ENCODE measurements at places on chromosomes 16 and 17.

GRCh38 chr16:53129281-53130158, 74.7 kb downstream of the CHD9 start:
- no peak for DNase-seq

GRCh38 chr17:199191-199604, 17.7 kb upstream of the DOC2B start:
- DNase-seq = no peak

DNA sequence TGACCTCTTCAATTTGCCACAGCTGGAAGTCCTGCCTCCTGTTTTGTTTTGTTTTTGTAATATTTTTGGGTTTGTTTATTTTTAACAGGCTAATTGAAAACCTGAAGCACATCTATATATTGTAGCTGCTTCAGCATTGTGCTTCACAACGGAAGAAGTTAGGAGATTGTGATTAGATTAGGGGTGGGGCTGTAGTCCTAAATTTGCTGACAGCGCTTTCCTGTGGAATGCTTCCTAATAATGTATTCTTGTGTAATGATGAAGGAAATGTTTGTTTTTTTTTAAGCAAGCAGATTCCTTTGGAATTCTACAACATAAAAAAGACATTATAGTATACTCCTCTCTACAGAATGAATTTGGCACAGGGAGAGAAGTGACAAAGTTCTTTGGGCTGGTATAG, 70.1 kb downstream of the NLK start:
- DNase-seq = no peak

DNA sequence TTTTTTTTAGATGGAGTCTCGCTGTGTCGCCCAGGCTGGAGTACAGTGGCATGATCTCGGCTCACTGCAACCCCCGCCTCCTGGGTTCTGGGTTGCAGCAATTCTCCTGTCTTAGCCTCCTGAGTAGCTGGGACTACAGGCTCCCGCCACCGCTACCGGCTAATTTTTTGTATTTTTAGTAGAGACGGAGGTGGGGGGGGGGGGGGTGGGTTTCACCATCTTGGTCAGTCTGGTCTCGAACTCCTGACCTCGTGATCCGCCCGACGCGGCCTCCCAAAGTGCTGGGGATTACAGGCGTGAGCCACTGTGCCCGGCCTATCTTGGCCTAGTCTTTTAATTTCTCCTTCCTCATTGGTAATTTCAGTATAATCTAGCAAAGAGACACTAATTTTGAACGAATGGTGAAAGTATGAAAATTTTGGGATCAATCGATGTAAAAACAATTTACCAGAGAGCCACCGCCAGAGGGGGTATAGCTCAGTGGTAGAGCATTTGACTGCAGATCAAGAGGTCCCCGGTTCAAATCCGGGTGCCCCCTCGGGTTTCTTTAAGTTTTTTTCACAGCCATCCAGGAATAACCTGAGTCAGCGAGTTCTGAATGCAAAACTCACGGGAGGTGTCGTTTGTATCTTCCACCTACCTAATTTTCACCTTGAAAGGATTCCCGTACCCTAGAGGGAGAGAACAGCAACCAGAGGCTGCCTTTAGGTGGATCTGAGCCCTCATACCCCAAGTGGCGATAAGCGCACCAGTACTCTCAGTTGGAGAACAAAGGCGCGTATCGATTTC, 2.5 kb upstream of the LASP1 start:
- no peak for DNase-seq

GRCh38 chr17:34285286-34285792, at the start of gene CCL11:
TSS of gene CCL11 (plus strand) at chr17:34285742. CDS start at chr17:34285809, 67 bp downstream.
- no peak for DNase-seq

GRCh38 chr17:40310882-40311391, 2.0 kb downstream of the RARA start:
- DNase-seq = no peak

GRCh38 chr16:11484691-11485258, 101.9 kb downstream of the LITAF start:
- DNase-seq = no peak

DNA sequence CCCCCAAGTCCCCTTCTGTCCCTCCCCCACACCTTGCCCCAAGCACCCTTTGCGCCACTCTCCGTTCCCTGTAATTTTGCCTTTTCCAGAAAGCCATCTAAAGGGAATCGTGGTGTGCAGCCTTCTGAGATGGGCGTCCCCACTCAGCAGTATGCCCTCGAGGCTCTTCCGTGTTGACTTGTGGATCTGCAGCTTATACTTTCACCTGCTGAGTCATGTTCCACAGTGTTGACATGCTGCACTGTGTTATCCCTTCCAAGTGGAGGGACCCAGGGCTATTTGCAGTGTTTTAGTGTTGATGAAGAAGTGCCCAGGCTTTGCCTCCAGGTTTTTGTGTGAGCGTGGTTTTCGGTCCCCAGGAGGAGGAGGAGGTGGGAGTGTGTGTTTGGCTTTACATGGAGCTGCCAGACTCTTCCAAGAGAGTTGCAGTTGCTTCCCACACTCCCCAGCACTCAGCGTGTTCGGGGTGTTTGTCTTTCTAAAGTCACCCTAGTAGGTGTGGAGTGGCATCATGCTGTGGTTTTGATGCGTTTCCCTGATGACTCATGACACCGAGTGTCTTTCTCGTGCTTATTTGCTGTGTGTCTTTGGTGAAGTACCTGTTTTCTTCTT, 32.1 kb upstream of the JPT2 start:
- DNase-seq = peak; percentile 10

DNA sequence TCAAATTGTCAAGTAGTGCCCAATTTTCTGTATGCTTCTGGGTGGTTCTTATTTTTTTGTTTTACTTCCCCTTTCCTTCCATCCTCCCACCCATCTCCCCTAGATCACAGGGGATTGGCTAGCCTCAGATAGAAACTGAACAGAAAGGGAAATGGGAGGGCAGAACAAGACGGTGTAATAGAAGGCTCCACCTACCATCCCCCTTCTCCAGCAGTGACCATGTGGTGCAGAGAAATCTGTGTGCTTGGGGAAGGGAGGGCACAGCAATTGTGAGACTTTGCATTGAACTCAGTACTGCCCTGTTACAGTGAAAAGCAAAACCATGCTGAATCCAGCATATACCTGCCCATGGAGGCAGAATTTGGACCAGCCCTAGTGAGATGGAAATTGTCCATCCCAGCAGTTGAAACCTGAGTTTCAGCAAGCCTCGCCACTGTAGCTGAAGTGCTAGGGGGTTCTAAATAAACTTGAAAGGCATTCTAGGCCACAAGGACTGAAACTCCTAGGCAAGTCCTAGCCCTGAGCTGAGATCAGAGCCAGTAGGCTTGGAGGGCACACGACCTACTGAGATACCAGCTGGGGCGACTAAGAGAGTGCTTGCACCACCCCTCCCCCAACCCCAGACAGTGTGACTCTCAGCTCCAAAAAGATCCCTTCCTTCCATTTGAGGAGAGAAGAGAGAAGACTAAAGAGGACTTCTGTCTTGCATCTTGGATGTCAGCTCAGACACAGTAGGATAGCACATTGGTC, 5.2 kb downstream of the SLFN11 start:
- DNase-seq = no peak

DNA sequence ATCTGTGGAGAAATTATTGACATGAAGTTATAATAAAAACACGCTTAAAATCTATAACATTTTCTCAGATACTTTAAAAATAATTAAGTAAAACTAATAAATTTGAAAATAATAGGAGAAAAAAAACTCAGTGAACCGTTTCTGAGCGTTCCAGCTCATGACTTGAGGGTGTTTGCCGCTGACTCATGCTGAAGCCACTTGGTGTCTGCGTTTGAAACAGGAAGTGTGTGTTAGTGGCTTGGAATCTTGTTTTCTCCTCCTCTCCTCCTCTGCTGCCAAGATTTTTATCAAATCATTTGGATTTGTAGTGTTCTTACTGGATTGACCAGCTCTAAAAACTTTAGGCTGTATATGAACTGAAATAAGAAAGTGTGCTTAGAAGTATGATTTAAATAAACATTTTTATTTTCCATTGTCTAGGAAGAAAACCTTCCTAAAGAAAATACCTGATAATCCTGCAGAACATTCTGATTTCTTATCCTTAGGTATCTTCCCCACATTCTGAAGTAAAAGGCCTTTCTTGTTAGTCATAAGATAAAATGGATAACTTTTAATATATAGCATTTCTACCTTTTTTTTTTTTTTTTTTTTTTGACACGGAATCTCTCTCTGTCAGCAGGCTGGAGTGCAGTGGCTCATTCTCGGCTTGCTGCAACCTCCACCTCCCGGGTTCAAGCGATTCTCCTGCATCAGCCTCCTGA, 30.8 kb downstream of the USP10 start:
- no peak for DNase-seq

DNA sequence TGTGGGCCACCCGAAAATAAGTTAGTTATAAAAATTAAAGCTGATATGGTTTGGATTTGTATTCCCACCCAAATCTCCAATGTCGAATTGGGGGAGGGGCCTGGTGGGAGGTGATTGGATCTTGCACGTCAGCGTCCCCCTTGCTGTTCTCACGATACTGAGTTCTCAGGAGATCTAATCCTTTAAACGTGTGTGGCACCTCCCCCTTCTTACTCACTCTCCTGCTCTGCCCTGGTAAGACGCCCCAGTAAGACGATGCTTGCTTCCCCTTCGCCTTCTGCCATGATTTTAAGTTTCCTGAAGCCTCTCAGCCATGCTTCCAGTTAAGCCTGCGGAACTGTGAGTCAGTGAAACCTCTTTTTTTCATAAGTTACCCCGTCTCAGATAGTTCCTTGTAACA, 35.4 kb downstream of the SYCE1L start:
- no peak for DNase-seq

DNA sequence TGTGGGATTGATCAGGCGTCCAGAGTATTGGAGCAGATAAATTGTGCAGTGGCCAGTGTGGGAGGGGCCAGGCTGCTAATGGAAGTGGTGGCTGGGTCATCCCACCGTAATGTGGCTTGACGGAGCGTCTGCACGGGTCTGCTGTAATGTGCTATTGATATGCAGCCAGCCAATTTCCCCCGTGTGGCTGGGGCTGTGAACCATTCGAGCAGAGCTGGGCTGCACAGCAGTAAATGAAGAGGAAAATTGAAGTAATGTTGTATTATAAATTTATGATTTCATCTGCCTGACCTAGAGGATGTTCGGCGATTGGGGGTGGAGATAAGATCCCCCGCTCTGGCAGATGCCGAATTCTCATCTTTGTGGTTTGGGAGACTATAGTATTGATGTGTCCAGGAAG, 121.5 kb downstream of the CCDC182 start:
- no peak for DNase-seq

- no peak for DNase-seq
These were observed 9.5 kb upstream of the IGFBP4 start for GRCh38 chr17:40433551-40434415.

DNA sequence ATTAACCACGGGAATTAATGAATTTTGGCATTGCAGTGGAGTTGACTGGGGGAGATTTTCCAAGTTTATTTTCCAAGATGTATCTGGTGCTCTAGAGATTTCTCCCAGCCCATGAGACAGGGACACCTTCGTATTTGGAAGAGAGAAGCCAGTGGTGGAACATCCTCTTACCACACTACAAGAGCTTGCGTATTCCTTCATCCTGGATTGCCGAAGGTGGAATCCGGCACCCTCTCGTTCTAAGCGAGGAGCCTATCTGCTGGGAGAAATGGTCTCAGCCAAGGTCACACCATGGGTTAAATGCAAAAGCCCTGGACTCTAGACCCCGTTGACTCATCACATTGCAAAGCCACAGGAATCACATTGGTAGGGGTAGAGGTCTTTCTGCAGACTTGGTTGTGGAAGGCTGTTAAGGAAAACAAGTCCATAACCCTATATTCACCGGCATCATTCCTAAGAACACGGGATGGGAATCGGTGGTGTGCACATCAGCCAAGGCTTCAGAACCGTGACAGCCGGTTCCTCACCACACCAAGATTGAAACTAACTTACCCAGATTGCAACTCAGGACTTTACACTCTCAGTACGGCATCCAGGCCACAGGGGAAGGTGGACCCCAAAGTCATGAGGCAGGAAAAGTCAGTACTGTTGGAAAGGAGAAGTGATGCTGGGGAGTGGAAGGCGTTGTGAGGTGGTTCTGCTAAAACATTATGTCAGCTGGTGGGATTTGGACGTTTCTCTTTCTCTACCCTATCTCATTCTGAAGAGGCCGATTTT, 259.8 kb downstream of the CPPED1 start:
- no peak for DNase-seq

GRCh38 chr17:3976675-3977171, 12.5 kb upstream of the ATP2A3 start:
- no peak for DNase-seq

- DNase-seq = no peak
These were observed 71.6 kb upstream of the CREBBP start for GRCh38 chr16:3951861-3952736.

DNA sequence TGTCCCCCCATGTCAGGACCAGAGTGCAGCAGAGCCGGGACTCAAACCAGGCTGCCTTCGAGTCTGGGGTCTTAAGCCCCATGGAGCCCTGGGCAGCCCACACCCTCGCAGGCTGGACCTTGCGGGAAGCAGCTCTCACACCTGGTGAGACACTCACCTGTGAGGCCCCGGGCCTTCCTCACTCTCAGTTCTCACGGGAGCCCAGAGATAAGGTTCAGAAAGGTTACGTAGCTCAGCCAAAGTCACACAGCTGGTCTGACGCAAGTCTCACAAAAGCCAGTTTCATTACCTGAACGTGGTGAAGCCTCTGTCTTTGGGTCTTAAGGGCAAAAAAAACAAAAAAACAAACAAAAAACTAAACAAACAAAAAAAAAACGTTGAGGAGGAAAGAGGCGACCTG, 32.8 kb upstream of the SSTR5 start:
- no peak for DNase-seq

GRCh38 chr16:81220349-81220748, 18.1 kb upstream of the BCO1 start:
- no peak for DNase-seq

DNA sequence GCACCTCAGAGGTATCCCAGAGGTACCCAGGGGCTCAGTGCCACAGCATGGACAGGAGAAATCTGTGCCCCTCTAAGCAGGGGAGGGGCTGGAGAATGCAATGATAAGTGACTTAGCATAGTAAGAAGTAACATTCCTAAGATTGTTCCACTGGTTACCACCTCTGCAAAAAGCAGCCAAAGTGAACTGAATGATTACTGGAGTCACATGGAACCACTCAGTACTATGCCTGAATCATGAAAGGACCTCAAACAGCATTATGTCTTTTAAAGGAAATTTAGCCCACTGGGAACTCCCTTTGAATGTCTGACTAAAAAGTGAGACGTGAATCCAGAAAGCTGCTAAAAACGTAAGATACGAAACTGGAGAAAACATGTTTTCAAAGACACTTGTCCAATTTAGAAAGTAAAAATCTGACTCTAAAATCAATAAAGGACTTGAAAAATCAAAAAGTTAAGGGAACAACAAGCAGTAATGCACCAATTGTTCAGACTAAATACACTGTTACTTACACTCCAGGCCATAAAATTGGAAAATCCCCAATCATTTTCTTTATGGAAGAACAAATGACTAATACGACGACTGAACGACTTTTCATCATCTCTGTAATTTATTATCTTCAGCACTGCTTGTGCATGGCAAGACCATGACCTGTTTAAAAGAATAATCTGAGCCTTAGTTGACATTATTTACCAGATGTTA, 38.6 kb downstream of the LITAFD start:
- no peak for DNase-seq

Measured in activated effector memory CD4-positive, alpha-beta T cell treated with Interleukin-2 at 50 U/mL for 16 hours (primary cell).